Large intestine (tissue), 12 donors: ENCODE measurements at places on chromosomes 5 and 9.

- no peak for DNase-seq
These were observed 35.5 kb downstream of the PDZD2 start for GRCh38 chr5:31674371-31674951.

DNA sequence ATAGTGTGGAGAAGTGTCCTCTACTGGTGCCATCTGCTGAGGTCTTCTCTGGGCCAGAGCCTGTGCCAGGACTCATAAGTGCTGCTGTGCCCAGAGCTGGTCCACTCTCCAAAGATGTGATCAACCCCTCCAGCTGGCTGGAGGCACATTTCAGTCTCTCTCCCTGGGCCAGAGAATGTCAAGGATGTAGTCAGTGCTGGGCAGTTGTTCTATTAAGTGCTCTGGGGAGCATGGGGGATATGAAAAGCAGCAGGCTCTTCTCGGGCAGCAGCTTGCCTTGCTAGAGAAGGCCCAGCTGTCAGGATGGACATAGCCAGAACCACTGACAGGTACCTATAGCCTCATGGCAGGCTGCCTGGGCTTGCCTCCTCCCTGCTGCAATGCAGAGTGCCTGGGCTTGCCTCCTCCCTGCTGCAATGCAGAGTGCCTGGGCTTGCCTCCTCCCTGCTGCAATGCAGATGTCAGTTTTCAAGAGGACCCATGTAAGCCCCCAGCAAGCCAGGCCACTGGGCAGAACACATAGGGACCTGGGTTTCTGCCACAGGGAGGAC lies 157.2 kb upstream of the PANK3 start:
- no peak for DNase-seq

DNA sequence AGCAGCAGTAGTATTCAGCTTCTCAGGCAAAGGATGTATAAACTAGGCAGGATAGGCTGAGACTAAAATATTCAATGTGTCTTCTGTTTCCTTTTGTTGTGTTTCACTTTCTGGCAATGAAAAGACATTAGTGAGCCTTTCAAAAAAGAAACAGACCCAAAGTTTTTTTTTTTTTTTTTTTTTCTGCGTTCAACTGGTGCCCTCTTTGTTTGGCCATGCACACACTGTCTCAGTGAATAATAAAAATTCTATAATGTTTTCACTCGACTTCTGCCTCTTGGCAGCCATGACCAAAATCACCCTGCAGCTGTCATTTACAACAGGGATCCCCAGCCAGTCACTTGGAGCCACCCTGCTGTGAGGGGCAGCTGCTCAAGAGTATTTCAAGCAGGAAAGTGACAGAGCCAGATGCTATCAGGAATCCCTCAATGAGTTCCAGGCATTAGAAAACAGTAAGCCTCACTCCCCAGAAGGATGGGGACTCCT lies 44.0 kb upstream of the MAN2A1 start:
- DNase-seq: no peak

DNA sequence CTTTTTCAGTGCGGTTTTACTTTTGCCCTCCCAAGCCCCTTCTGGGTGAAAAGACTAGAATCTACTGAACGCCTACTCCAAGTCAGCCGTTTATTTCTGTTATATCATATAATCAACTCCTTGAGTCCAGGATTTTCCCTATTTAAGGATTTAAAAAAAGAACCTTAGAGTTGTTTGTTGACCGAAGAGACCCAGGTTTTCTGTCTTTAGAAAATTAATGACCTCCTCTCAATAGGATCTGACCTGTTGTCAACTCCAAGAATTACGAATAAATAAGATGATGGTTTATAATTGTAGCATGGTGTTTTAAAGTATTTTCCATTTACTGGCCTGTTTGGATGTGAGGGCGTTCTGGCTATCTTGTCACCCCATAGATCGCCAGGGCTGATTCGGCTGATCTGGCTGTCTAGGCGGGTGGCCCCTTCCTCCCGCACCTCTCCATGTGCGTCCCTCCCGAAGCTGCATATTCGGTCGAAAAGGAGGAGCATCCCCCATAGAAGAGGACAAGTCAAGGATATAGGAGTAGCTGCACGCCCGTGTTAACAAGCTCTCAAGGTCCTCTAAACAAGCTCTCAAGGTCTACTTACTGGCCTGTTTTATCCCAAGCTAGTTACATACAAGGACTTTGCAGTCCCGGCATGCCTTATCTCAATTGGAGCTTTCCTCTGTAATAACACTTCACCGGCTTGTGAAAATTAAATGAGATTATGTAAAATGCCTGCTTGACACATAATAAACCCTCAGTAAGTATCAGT lies 1.1 kb upstream of the UBAP2 start:
- DNase-seq: no peak

DNA sequence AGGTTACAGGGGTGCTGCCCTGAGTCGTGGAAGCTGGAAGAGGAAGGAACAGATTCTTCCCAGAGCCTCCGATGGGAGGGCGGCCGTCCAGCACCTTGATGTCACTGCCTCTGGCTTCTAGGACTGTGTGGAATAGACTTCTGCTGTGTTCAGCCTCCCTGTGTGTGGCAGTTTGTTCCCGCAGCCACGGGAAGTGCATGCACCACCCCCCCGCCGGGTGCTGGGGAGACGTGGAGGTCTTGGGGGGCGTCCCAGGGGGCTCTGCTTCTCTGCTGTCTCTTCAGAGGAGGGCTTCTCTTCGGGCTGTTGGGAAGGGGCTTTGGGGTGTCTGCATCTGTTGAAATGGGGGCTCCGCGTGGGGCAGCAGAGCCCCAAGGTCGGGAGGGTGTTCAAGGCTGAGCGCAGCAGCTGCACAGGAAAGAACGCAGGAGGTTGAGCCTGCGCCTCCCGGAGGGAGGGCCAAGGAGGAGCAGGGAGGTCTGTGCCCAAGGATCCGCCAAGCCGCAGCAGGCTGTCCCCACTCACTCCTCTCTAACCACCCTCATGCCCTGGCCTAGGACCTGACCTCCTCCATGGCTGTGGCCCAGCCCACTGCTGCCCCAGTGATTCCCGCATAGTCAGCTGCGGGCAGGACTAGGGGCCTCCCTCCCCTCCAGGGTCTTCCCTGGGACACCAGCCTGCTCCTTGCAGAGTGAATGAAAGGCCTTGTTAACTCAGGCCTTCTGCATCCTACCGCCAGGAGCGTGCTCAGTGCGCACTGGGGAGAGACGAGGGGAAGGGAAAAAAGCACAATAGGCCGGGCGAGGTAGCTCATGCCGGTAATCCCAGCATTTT lies 45.0 kb downstream of the ROPN1L start:
- no peak for DNase-seq

DNA sequence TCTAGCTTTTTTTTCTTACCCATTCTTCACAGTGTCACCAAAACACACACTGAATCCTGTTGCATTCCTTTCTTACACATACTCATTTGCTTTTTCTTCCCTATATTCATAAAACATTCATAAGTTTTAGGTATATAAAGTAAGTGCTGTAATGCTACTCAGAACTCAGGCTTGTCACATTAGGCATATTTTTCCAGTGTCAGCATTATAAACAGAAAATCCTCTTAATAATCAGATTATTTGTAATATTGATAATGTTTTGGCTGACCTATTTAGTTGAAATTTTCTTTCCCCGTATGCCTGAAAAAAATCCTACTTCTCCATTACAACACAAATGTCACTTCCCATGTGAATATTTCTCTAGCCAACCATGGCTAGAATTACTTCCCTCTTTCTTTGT lies 743.0 kb upstream of the NUDT12 start:
- DNase-seq: no peak

DNA sequence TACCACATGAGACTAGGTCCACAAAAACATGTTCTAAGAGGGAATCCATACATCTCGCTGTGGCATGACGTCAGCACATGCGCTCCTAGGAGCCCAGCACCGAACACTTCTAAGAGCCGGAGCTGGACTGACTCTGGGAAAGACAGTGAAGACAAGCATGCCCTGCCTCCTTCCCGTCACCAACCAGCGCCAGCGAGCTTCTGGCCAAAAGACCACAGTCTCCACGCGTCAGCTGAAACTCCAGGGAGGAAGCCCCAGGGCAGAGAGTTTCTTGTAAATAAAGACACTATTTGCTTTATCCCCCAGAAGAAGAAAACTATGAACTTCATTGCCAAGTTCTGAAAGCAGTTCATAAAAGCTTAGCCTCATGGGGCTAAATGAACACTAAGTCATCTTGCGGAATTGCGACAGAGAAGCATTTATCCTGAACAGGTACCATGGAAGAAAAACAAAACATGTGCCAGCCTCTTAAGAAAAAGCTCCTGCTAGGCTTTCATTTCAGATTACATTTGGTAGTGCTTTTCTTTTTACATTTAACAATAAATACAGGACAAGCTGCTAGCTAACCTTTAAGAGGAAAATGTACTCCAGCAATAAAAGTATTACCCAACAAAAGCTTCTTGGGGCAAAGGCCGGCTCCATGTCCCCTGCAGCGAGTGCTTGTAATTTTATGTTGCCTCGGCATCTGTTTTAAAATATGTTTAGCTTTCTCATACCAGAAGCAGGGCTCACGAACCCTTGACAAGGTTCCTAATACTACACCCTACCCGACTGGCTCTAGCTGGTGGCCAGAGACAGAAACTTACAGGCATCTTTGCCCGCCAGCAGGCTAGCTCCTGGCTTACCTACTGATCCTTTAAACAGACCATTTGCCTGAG lies 96.5 kb downstream of the PRRT1B start:
- peak; percentile 64 for DNase-seq

GRCh38 chr5:6202149-6202967 lies 176.0 kb downstream of the MED10 start:
- DNase-seq: no peak

- no peak for DNase-seq
These were observed 111.9 kb downstream of the FBN2 start for GRCh38 chr5:128426090-128426534.

DNA sequence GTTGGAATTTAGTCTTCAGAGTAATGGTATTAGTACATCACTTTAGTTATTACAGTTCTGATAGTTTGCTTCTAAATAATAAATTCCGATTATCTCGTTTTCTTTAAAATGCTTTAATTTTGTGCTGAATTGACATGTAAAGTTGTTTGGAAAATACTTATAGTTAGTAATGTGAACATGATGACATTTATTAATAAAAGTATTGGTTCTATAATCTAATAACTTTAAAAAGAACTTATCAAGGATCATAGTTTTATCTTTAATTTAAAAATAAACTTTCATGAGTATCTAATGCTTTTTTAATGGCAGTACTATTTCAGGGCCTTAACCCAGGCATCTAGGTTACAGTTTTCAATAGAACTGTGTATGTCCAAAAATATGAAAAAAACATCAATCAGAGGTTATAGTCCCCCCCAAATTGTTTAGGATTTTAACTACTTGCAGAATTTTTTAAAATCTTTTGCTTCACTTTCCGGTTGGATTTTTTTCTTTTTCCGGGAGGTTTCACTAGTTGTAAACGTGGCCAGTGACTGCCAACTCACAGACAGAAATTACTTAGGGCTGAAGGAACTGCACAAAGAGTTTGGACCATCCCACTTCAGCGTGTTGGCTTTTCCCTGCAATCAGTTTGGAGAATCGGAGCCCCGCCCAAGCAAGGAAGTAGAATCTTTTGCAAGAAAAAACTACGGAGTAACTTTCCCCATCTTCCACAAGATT lies 680 bp downstream of the GPX8 start:
- peak; percentile 69 for DNase-seq

DNA sequence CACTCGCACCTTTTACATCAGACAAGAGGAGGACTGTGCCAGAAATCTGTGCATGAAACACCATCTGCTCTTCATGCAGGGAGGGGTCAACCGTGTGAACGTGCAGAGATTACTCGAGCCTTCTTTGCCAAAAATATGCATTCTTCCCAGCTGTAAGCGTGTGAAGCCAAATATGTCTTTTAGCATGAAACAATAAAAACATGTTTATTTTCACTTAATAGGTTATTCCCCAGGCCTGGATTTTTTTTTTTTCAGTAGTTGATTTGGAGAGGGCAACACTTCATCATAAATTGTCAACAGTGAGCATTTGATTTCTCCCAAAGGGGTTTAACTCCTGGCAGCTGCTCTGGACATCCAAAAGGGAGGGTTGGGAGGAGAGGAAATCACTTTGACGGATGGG lies 23.8 kb downstream of the PLAC8L1 start:
- DNase-seq: no peak

GRCh38 chr5:37722236-37723161 lies 117.3 kb downstream of the GDNF start:
- DNase-seq: no peak

- no peak for DNase-seq
These were observed 96.3 kb downstream of the CD180 start for GRCh38 chr5:67100301-67100700.

DNA sequence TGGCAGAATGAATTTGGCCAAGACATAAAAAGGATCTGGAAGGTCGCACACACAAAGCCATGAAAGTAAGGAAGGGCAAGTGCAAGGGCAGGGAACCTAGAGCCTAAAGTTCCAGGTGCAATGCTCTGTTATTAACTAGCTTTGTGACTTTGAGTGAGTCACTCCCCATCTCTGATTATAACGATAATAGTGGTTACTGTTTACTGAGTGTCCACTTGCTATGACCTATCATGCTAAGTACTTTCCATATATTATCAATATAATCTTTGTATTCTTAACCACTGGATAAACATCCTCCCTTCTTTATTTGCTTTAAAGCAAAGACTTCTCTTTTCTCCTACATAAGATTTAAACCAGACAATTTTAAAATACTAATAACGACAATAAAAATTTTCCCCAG lies 504.6 kb upstream of the BRINP1 start:
- no peak for DNase-seq

- DNase-seq: no peak
These were observed 11.1 kb upstream of the TCF7 start for GRCh38 chr5:134103397-134103796.

DNA sequence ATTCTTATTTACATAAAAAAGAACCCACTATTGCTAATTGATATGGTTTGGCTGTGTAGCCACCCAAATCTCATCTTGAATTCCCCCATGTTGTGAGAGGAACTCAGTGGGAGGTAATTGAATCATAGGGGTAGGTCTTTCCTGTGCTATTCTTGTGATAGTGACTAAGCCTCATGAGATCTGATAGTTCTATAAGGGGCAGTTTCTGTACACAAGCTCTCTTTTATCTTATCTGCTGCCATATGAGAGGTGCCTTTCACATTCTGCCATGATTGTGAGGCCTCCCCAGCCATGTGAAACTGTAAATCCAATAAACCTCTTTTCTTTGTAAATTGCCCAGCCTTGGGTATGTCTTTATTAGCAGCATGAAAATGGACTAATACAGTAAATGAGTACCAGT lies 58.2 kb upstream of the PRR16 start:
- no peak for DNase-seq

- DNase-seq: peak; percentile 90
These were observed 20.9 kb downstream of the RFK start for GRCh38 chr9:76373173-76373783.

GRCh38 chr9:84331119-84331809 lies 9.3 kb downstream of the SLC28A3 start:
- peak; percentile 40 for DNase-seq

GRCh38 chr5:159386028-159386711 lies 55.9 kb upstream of the IL12B start:
- DNase-seq: no peak

DNA sequence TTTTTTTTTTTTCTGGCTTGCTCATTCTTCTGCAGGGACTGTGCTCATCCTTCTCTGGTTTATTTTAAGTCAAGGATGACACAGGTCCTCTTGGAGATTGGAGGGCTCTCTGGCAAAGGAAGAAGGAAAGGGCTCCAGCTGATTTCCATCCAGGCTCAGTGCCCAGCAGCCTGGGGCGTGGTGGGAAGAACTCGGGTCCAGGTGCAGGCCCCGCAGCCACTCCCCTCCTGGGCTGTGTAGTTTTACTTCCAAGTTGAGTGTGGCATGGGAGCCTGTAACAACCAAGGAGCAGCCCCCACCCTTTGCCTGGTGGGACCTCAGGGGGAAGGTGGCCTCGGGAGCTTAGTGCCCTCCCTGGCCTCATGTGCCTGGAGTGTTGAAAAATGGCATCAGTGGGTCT lies 58.9 kb downstream of the ANKRD33B start:
- DNase-seq: no peak
